Activated naive CD4-positive, alpha-beta T cell treated with anti-CD3 and anti-CD28 coated beads for 36 hours (primary cell): ENCODE measurements at places on chromosomes 7 and 10. TPM values are rescaled to one million over a fixed set of nuclear protein-coding genes. Genes with fewer than 3 reads are reported as not detected.

GRCh38 chr10:121448766-121449421, 149.3 kb downstream of the FGFR2 start:
- H3K4me3 ChIP-seq: no peak overlapping the region
- DNase-seq: no peak
- H3K27ac ChIP-seq: no peak overlapping the region
- no peaks in the 10 kb centered on the region for H3K36me3 ChIP-seq

PON1 gene
- not detected for total RNA-seq

DNA sequence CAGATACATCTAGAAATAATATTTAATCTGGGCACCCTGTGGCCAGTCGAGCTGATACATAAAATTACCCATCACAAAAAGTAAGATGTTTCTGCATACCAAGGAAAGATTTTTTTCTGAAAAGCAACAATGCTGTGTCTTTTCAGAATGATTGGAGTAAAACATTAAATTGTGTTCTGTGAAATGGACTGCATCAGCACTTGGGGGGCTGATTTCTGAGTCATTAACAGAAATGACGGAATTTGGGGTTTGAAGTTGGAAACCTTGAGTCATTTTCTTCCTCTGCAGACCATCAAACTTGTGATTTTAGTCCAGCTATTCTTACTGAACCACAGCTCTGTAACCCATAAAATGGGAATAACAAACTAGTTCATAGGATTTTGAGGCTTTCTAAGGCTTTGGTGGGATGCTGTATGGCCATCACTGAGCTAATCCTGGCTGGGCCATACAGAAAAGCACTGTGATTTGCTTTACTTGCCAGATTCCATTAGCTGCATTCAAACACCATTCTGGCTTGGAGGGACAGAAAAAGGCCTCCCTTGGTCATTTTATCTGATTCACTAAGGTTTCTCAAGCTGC, 739.4 kb upstream of the IGFBP3 start:
- no peaks in the 10 kb centered on the region for H3K36me3 ChIP-seq
- no peak overlapping the region for H3K4me3 ChIP-seq
- DNase-seq: no peak

GRCh38 chr7:148712678-148713329, 14.1 kb downstream of the CUL1 start:
- H3K27me3 ChIP-seq: no peaks in the 10 kb centered on the region
- DNase-seq: no peak
- peaks cover 16% of the 10 kb centered on the region for H3K36me3 ChIP-seq
- no peak overlapping the region for H3K27ac ChIP-seq
- H3K4me1 ChIP-seq: peaks cover 81% of the 10 kb centered on the region
- no peak overlapping the region for H3K4me3 ChIP-seq

DNA sequence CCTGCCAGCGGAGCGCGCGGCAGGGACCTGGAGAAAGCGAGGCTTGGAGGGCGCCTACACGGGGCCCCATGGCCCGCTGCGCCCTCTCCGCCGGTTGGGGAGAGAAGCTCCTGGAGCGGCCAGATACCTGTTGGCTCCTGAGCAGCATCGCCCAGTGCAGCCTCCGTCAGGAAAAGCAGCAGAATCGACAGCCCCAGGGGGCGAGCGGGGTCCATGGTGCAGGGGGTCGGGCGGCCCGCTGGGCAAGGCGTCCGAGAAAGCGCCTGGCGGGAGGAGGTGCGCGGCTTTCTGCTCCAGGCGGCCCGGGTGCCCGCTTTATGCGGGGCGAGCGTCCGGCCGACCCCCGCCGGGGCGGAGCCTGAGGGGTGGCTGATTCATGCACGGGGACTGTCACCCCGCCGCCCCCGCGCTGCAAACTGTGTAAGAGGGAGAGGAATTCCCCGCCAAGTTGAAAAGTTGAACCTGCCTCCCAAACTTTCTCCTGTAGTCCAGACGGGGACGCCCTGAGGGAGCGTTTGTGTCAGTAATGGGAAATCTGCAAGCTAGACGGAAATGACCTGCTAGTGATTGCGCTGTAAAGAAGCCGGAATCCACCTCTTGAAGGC, at the start of gene TFPI2:
TSS of gene TFPI2 (minus strand) at position 290 of the 605 bp plus-strand sequence. CDS start at position 215, 75 bp downstream.
- peak within 1 kb of the TSS; percentile 16 for H3K4me3 ChIP-seq
- no peak within 1 kb of the TSS for H3K27ac ChIP-seq
- no peaks in the 10 kb centered on the region for H3K36me3 ChIP-seq

DNA sequence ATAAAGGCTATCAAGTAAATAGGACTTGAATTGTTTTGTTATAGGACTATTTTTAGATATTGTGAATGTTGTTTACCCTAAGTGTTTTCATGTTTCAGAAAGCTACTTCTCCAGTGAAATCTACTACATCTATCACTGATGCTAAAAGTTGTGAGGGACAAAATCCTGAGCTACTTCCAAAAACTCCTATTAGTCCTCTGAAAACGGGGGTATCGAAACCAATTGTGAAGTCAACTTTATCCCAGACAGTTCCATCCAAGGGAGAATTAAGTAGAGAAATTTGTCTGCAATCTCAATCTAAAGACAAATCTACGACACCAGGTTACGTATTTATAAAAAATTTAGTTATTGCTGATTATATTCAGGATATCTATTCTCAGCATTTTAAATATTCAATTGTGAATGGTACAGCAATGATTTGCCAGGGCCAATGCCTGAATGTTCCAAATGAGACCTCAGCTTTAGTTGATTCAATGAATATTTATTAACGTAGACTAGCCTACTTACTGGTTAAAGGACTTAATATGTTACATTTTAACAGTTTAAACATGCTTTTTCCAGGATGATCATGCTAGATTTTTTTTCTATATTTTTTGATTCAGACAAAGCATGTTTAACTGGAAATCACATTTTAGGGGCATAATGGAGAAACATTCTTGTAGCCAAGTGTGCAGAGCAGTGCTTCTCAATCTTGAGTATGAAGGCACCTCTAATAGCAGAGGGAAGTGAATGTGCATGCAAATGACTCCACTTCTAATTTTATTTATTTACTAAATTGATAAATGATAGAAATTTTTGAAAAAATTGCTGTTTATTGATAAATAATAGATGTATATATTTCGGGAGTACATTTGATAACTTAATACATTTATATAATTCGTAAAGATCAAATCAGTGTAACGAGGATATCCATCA, 18.2 kb downstream of the ANLN start:
- H3K4me1 ChIP-seq: no peaks in the 10 kb centered on the region
- peaks cover 27% of the 10 kb centered on the region for H3K36me3 ChIP-seq
- DNase-seq: no peak
- H3K27ac ChIP-seq: no peak overlapping the region

- H3K27ac ChIP-seq: no peak overlapping the region
- no peak overlapping the region for H3K4me3 ChIP-seq
- H3K4me1 ChIP-seq: peaks cover 27% of the 10 kb centered on the region
- H3K27me3 ChIP-seq: no peaks in the 10 kb centered on the region
These were observed 1.9 kb upstream of the ITPRIP start for GRCh38 chr10:104340111-104340526.

DNA sequence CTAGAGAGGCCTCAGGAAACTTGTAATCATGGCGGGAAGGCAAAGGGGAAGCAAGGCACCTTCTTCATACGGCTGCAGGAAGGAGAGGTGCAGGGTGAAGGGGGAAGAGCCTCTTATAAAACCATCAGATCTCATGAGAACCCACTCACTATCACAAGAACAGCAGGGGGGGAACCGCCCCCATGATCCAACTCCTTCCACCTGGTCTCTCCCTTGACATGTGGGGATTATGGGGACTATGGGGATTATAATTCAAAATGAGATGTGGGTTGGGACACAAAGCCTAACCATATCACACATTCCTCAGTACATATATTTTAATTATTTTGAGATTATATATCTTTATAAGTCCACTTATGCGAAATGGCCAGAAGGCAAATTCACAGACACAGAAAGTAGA, 8.9 kb downstream of the HK1 start:
- H3K4me1 ChIP-seq: no peaks in the 10 kb centered on the region
- no peaks in the 10 kb centered on the region for H3K27me3 ChIP-seq
- H3K4me3 ChIP-seq: no peak overlapping the region
- no peaks in the 10 kb centered on the region for H3K36me3 ChIP-seq
- DNase-seq: no peak

DNA sequence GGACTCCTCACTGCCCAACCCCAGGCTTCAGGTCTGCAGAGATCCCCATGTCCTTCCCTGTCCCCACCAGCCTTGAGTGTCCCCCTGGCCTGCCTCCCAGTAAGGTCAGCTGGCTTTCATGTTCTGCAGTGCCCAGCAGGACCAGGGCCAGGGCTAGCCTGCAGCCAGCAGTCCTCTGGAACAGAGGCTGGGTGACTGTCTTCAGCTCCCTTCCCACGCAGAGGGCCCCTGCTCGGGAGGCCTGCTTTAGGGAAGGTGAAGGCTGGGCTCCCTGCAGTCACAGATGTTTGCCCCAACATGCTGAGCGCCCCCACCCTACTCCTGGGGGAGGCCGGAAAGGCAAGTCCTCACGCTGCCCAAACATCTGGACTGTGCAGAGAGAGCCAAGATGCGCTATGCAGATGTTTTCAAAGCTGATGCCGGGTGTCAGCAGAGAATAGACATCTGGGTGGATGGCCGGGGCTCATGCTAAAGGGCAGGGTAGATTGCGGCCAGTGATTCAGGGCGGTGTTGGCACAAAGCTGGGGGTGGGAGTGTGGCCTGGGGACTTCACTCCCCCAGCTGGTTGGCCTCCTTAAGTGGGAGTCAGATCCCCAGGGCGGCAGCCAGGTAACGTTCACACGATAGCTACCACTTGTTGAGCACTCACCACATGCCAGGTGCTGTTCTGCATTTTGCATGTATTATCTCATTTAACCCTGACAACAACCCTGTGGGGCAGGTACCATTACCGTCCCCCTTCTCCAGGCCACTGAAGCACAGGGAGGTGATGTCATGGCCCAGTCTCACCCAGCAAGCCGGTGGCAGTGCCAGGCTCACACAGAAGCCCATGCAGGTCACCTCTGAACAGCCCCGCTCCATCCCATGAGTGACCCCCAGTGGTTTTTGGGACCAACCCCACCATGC, 71.2 kb upstream of the COL13A1 start:
- H3K4me3 ChIP-seq: no peak overlapping the region
- peaks cover 17% of the 10 kb centered on the region for H3K4me1 ChIP-seq
- H3K27me3 ChIP-seq: no peaks in the 10 kb centered on the region
- H3K27ac ChIP-seq: no peak overlapping the region
- no peak for DNase-seq

- H3K4me1 ChIP-seq: peaks cover 45% of the 10 kb centered on the region
- peaks cover 3% of the 10 kb centered on the region for H3K36me3 ChIP-seq
- peak; percentile 54 for DNase-seq
- H3K4me3 ChIP-seq: peak overlapping the region; percentile 27
These were observed 3.3 kb downstream of the AHR start for GRCh38 chr7:17301471-17302456.

DNA sequence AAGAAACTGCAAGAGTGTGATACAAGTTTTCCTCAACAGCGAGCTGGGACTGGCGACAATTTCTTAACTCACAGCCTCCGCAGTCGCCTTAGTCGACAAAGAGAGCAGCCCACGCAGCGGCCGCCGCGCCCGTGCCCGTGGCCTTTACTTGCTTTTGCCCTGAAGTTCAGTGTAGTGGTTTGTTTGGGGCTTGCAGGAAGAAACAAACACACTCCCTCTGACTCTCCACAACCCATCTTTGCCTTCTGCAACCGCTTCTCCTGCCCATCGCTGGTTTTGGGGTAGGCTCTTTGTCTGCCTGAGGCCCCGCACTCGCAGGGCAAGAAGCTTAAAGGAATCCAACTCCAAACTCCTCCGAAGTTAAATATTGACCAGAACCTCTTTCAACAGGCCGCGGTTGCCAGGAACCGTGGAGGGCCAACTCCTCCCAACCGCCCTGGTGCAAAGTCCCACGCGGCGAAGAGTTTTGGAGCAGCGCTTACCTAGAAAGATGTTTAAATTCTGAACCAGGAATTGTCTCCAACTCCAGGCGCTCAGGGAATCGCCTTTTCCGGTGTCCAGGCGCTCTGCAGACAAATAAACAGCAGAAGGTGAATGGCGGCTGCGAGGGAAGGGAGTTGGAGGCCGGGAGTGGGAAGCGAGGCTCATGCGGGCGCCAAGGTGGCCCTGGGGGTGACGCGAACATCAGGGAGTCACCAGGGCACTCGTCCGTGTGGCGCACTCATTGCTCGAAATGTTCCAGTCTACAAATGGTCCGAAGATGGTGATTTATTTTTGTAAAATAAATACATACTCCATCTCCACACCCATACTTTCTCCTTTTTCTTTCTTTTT, 8.3 kb downstream of the HOXA4 start:
- H3K27me3 ChIP-seq: peaks cover 15% of the 10 kb centered on the region
- no peak overlapping the region for H3K4me3 ChIP-seq
- no peak overlapping the region for H3K27ac ChIP-seq
- no peaks in the 10 kb centered on the region for H3K36me3 ChIP-seq

- no peak overlapping the region for H3K27ac ChIP-seq
- H3K36me3 ChIP-seq: no peaks in the 10 kb centered on the region
- H3K27me3 ChIP-seq: no peaks in the 10 kb centered on the region
- no peak overlapping the region for H3K4me3 ChIP-seq
These were observed 26.2 kb upstream of the C10orf90 start for GRCh38 chr10:126696684-126697083.

DNA sequence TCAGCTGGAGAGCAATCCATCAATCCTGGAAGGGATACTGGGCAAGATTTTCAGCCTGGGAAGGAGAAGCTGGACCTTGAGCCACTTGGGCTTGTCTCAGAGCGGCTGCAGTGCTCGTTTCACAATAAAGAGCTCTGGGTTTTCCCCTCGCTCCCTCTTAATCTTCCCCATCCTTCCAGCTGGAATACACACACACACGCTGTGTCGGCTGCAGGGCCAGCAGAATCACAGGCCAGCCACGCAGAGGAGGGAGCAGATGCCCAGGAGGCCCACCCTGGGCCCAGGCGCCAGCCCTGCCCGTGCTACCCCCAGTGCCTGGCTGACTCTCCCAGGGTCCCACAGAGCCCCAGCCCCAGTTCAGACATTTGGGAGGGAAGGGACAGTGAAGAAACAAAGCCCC, 255.1 kb downstream of the TNS3 start:
- H3K4me3 ChIP-seq: no peak overlapping the region
- H3K27me3 ChIP-seq: no peaks in the 10 kb centered on the region
- no peaks in the 10 kb centered on the region for H3K4me1 ChIP-seq
- no peak overlapping the region for H3K27ac ChIP-seq
- H3K36me3 ChIP-seq: no peaks in the 10 kb centered on the region

SEC61G gene
- total RNA-seq: 126 TPM

SLC39A12 gene
- not detected for total RNA-seq

DNA sequence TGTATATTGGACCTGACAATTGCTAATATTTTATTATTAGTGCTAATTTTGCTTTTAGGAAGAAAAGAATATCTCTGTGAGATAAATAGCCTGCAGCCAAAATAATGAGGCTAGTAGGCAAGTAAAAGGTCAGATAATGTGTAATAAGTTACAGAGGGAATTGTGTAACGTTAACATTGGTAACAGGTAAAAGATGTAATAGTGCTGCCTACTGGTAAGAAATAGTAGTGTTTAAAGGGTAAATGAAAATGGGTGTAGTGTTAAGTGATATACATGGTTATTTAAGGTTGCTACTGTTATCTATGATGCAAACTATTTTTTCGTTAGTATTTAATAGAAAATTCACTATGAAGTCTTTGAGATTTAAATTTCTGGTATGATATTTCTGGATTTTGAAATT, 9.2 kb upstream of the FOXP2 start:
- no peaks in the 10 kb centered on the region for H3K36me3 ChIP-seq
- H3K27me3 ChIP-seq: no peaks in the 10 kb centered on the region
- no peak for DNase-seq
- no peaks in the 10 kb centered on the region for H3K4me1 ChIP-seq
- no peak overlapping the region for H3K27ac ChIP-seq

GRCh38 chr7:47796347-47796746, 151.9 kb downstream of the PKD1L1 start:
- H3K27ac ChIP-seq: no peak overlapping the region
- no peak overlapping the region for H3K4me3 ChIP-seq
- no peaks in the 10 kb centered on the region for H3K4me1 ChIP-seq
- DNase-seq: no peak
- H3K27me3 ChIP-seq: no peaks in the 10 kb centered on the region
- H3K36me3 ChIP-seq: no peaks in the 10 kb centered on the region
